HTR-8/SVneo (cell line): ENCODE measurements at places on chromosomes 4 and X.

DNA sequence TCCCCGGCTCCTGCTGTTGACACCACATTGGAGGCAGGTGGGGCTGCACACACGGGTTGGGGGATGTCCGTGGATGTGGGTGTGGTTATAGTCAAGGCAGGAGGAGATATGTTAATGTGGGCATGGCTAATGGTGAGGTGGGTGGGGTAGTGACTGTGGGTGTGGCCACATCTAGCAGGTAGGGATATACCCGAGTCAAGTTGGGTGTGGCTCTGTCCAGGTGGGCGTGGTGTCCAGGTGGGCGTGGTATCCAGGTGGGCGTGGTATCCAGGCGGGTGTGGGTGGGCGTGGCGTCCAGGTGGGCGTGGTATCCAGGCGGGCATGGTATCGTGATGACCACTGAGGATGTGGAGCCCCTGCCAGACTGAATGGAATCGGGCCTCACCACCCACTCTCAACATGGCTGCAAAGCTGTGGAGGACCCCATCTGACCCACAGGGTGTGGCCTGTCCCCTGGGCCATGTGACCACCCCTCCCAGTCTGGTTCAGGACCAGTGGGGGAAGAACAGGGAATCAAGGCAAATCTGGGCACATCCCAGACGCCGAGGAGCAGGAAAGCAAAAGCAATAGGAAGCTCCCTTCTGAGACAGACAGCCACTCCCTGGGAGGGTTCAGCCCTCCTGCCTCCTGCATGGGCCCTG lies 21.0 kb downstream of the MAN2B2 start:
- DNase-seq: no peak

- DNase-seq: no peak
Observed at GRCh38 chr4:181021213-181021612, 1222.0 kb upstream of the TENM3 start.

GRCh38 chrX:2609431-2610238 lies 81.5 kb upstream of the CD99 start:
- DNase-seq: no peak

- DNase-seq: no peak
Observed at GRCh38 chrX:21843179-21843578, 3.8 kb downstream of the MBTPS2 start.

- peak; percentile 17 for DNase-seq
Observed at GRCh38 chr4:157115613-157116335, 39.8 kb downstream of the GLRB start.

DNA sequence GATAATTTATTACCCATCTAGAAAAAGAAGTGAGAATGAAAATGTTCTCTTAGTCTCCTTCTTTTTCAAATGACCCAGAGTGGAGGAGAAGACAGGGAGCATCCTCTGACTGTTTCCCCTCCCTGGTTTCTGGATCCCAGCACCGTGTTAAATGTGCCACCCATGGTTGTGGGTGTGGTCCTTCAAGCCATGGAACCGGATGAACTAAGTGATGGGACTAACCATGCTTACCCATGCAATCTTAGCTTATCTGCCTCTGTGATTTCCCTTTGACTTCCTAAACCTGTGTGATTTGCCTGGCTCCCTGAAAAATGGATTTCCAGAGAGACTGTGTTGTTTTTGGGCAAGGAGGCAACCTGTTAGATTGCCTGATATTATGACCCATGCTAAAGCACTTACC lies 437.1 kb downstream of the MAGEB5 start:
- DNase-seq: peak; percentile 2

- no peak for DNase-seq
Observed at GRCh38 chrX:53004811-53005210, 43.8 kb upstream of the GPR173 start.
